ENCODE measurements at places on chromosomes 3 and 15.

- no peak for DNase-seq
Observed at GRCh38 chr3:132253262-132253878, 63.8 kb upstream of the ACP3 start.

GRCh38 chr15:76286271-76286879 lies 24.9 kb downstream of the ETFA start:
- DNase-seq = no peak

DNA sequence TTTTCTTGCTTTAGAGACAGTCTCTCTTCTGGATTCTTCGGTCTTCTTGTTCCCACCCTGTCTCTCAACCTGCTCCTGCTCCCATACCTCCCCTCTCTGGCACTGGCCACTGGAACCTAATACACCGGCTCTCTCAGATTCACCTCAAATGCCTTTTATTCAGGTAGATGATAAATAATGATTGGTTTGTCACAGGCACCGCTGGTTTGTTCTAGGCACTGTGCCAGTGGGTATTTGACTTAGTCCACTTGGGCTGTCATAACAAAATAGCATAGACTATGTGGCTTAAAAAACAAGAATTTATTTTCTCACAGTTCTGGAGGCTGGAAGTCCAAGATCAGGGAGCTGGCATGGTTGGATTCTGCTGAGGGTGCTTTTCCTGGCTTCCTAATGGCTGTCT lies 278.2 kb upstream of the STT3B start:
- no peak for DNase-seq

DNA sequence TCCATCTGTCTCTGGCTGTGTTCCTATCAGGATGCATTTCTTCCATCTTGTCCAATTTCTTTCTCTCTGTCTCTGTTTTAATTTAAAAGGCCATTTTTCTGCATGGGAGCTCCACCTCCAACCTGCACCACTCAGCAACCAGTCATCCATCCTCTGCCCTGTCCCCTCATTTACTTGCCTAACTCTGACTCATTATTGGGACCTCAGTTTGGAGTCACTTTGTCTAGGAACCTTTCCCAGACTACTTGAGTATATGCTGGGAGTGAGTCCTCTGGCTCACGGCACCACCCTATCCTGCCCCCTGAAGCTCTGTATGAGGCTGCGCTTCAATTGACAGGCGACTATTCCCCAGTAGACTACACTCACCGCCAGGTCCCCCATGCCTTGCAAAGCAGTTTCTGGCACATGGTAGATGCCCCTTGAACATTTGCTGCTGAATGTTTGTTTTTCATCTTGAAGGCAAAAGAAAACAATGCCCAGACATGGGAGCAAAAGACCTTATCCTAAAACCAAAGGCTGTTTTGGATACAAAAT lies 513.3 kb upstream of the CFAP20DC start:
- DNase-seq = no peak

GRCh38 chr3:36149447-36149865 lies 230.8 kb upstream of the STAC start:
- no peak for DNase-seq

GRCh38 chr15:67573194-67573593 lies 30.7 kb downstream of the MAP2K5 start:
- DNase-seq = no peak
